Cerebellar nuclear complex (tissue), 1 donor: ENCODE measurements at places on chromosomes 11 and 22.

GRCh38 chr11:70785372-70785771 is 387.0 kb downstream of the CTTN start:
- no peak for DNase-seq

GRCh38 chr22:45465633-45466032 is 37.0 kb upstream of the FBLN1 start:
- no peak for DNase-seq

- DNase-seq, result no peak
These were observed 135.6 kb downstream of the ST3GAL4 start for GRCh38 chr11:126491092-126491491.

GRCh38 chr11:133896028-133896427 is 50.7 kb upstream of the SPATA19 start:
- DNase-seq, result no peak

DNA sequence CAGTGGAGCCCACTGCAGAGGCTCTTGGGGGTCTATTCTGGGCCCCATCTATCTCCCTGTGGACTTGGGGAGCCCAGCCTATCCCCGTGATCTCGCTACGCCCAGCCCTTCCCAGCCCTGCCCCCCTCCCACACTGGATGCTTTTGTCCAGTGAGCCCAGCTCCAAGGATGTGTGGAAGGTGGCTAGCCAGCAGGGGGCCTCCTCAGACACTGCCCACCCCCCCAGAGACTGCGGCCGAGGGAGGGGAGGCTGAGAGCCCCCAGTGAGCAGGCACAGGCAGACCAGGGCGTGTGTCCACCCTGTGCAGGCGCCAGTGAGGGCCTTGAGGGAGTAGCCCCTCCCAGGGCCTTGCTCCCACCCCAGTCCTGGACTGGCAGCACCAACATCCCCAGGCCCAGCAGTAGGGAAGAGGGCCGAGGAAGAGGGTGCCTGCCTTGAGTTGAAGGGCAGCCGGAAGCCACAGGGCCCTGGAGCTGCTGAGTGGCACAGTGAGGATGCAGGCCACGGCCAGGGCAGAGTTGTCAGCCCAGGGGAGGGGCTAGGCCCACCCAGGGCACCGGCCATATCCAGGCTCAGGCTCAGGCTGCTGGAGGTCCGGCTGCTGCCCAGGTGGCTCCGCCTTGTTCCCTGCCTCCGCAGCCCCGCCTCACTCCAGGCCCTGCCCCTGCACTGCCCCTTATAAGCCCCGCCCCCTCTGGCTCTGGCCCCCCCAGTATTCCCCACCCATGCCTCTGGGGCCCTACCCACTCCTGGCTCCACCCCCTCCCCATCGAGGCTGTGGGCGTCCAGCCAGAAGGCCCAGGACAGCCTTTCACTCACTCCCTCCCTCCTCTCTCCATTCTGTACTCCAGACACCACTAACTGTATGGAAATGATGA is 28.0 kb downstream of the MOB2 start:
- no peak for DNase-seq

DNA sequence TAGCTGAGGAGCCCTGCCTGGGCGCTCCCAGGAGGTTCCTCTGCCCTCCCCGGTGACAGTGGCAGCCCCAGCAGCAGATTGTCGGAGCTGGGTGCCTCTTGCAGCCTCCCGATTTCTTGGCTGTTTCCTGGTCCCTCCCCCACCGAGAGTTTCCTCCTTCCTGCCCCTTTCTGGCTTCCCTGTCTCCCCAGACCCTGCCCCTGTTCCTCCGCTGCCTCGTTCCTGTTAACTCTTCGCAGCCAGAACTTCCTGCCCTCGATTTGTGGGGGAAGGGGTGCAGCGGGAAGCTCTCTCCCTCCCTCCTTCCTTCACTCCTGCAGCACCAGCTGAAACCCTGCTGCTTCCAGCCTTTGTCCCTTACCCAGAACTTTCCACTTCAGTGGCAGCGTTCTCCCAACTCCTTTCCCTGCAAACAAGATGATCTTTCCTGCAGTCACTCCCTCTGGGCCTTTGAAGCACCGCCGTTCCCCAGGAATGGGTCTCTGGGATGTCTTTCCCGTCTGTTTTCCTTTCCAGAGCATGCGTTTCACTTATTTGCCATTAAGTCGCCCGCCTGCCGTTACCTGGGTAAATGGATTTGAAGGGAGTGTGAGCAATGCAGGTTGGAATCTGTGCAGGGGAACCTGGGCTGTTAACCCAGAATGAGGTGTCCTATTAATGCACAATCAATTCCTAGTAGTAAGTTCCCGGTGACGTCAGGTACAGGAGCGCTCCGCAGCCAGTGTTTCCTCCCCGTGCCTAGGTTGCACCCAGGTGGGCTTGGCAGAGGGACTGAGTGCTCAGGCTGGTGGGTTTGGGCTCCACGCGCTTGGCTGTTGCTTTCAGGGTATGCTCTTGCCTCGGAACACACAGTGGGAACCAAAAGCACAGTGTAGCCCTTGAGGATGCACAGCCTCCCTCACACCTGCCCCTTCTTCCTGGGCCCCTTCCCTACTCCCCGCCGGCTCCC is 4.3 kb downstream of the GRK2 start:
- DNase-seq, result no peak

DNA sequence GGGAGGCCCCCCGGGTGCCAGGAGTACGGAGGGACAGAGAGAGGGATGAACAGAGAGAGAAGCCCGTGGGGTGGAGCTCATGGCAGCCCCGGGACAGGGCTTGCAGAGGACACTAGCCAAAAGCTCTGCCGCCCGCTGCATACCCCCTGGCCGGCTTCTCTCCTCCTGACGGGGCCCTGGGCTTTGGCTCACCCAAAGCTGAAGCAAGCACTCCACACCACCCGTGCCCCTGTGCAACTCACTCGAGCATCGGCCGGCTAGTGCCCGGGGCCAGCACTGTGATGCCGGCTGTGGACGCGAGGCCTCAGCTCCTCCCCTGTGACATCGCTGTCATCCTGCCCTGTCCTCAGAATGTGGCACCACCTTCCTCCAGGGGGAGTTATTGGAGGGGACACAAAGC is 429.6 kb downstream of the BRD1 start:
- DNase-seq, result no peak

DNA sequence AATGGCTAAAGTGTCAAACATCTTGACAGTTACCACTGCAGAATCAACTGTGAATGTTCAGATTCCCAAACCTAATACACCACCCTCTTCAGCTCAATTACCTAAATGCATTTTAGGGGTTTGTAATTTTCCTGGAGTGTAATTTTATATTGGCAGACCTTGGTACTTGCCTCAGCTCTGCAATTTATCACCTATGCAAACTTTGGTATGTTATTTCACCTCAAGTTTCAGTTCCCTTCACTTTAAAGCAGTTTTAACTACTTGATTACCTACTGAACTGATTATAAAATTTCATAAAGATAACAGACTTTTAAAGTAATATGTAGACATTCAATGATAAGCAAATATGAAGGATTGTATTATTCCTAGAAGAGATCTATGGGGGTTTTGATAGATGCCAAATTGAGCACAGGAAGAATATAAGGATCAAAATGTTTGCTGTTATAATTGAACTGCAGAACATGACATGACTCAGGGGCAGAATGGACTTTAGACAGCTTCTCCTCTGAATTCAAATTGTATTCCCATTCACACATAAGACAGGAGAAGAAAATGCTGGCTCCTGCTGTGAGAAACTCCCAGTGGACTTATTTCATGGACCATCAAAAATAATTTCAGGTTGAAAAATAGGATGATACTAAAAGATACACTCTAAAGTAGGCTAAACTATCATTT is 491.5 kb upstream of the LUZP2 start:
- DNase-seq, result no peak

DNA sequence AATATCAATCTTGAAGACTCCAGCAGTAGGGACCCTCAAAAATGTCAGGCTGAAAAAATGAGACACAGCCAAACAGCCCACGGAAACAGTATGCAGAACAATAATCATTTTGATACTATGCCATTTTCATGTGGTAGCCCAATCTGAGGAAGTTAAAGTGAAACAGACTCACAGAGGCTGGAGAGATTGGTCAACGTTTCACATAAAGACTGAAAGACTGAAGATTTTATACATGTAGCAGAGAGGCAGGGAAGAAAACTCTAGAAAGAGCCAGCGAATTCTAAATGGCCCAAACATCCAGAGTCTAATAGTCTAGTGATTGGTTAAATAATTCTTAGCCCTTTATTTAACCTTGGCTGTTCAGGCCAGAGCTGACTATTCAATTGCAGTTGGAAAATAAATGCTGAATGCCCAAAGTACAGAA is 49.4 kb downstream of the MAML2 start:
- DNase-seq, result no peak

DNA sequence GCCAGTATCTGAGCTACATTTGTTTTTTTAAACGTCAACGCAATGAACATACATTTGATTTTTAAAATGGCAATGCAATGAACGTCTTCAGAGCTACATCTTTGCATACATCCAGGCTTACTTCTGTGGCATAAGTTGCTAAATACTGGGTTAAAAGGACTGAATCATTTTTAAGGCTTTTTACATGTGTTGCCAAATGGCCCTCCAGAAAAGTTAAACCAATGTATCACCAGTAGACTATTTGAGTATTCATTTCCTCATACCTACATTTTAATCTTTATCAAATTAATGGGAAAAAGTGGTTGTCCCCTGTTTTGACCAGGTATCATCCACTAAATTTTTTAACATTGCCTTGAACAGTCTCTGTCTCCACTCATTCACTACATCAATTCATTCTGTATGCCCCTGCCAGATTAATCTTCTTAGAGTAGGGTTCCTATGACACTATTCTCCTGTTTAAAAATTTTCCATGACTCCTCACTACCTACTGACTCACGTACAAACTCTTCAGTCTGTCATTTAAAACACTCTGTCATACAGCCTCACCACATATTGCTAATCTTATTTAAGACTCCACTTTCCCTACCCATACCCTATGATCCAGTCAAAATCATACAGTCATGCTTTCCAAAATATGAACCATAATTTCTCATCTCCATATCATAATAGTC is 12.4 kb upstream of the PRRG4 start:
- DNase-seq, result no peak

- no peak for DNase-seq
These were observed 96.8 kb downstream of the WNT7B start for GRCh38 chr22:45880091-45880715.

- no peak for DNase-seq
These were observed 33.7 kb downstream of the DAGLA start for GRCh38 chr11:61713906-61714305.

DNA sequence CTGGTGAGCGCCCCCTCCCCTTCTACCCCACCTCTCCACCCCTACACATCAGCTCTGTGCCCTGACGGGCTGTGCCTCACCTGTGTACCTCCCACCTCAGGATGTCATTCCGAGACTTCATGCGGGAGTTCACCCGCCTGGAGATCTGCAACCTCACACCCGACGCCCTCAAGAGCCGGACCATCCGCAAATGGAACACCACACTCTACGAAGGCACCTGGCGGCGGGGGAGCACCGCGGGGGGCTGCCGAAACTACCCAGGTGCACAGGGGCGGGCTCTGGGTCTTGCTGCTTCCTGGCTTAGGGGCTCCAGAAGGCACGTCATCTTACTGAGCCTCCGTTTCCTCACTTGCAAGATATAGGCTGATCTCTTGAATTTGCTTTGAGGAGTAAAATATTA is 6.8 kb downstream of the CAPN1 start:
- no peak for DNase-seq

GRCh38 chr22:25492162-25492561 is 72.3 kb upstream of the GRK3 start:
- DNase-seq, result no peak

DNA sequence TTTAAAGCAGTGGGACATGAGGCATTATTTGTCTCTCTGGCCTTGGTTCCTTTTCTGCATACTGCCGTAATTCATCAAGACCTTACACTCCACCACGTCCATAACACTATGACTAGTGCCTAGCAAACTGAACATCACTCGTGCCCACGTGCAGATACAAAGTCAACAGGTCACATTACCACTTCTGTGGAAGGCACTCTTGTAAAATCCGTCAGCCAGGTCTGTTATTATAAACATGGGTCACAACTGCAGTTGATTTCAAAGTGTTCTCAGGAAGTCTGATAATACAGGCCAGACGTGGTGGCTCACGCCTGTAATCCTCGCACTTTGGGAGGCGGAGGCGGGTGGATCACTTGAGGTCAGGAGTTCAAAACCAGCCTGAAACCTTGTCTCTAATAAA is 14.1 kb downstream of the VSIG10L2 start:
- no peak for DNase-seq

- DNase-seq, result no peak
These were observed 9.3 kb upstream of the CD3E start for GRCh38 chr11:118295199-118295598.

DNA sequence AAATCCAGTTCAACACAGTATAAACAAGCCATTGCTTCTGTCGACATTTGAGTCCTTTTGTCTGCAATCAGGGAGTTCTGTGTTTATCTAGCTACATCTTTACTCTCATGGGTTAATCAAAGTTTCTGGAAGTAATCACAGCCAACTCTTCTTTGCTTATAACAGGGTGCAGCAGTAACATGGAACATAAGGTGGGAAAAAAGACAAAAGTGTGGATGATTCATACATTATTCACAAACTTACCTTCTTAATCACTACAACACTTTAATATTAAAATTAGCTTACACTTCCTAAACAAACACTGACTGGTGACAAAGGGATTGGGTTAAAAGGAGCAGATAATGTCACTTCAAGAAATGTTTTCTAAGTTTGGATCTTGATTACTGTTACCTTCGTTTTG is 44.7 kb downstream of the SNX19 start:
- DNase-seq, result no peak

GRCh38 chr11:7532405-7533145 is 18.8 kb downstream of the PPFIBP2 start:
- DNase-seq, result no peak

GRCh38 chr11:62719302-62719978 is 7.8 kb downstream of the HNRNPUL2 start:
- DNase-seq, result no peak

DNA sequence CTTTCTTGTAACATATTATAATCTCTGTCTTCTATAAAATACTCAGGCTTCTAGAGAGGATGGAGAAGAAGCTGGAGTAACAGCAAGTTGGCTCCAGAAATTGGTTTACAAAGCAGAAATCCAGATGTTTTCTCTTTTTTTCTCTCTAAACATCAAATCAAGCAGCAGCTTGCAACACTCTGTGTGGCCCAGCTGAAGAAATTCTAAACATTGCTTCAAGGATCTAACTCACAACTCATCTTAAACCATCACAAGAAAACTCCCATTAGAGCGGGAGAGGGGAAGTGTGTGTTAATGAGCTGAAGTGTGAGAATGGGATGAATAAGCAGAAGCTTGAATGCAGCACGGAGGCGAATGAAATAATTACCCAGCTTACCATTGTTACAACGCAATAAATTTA is 146.5 kb downstream of the OPCML start:
- DNase-seq, result no peak

- no peak for DNase-seq
These were observed 33.3 kb downstream of the ME3 start for GRCh38 chr11:86639137-86639536.

GRCh38 chr22:50261615-50262459 is at the start of gene MAPK12:
Gene MAPK12, minus strand, starts transcription at chr22:50261683. Its CDS starts 174 bp downstream, at chr22:50261509.
- DNase-seq, result no peak
